ENCODE measurements at places on chromosomes 1 and 21.

DNA sequence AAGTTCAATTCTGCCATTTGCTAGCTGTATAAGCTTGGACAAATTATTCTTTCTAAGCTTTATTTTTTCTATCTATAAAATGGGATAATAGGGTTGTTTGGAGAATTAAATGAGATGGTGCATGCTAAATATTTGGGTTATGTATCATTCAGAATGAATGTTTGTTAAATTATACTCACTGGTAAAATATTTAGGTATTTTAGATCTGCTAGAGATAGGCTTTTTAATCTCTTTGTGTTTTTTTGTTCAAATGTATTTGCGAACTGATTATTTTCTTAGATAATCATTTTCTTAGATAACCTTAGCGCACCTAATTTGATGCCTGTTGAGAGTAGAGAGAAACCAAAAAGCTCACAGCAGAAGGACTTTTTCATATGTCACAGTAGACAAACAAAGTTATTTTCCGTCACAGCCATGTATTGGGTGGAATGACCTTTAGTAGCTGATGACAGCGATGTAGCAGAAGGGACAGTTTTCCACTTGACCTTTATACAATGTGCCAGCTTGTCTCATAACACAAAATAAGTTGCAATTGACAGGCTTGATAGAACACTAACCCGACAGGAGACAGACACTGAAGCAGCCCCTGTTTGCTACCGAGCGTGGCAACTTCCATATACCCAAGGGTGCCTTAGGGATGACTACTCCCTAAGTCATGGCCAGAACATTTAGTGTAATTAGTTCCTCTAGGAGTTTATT is 93.0 kb downstream of the DISC1 start:
- DNase-seq = no peak

- DNase-seq = no peak
Measured at GRCh38 chr1:201108614-201109013, 3.6 kb downstream of the CACNA1S start.

- no peak for DNase-seq
Measured at GRCh38 chr1:98870959-98871903, 133.4 kb downstream of the PLPPR5 start.

DNA sequence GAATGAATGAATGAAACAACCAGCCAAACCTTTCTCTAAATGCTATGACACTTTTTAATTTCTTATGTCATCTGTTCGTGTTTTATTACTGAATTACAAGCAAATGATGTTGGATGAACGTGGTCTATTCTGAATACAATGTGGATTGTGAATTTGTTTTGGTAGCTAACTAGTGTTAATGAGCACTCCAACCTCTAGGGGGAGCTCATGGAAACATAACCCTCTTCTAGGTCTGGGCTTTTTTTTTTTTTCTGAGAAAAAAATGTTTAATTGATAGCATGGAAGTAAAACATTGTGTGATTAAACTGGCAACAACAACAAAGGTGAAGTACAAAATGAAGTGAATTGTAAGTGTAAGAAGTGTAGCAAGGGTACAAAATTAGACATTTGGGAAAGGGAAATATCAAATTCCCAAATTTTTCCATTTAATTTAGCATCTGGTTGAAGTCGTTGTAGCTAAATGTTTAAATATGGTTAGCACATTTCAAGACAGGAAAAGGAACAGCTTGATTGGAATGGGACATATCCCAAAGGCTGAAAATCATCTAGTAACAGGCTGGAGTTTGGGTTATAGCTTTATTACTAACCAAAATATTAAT is 42.6 kb upstream of the PTGS2 start:
- no peak for DNase-seq

DNA sequence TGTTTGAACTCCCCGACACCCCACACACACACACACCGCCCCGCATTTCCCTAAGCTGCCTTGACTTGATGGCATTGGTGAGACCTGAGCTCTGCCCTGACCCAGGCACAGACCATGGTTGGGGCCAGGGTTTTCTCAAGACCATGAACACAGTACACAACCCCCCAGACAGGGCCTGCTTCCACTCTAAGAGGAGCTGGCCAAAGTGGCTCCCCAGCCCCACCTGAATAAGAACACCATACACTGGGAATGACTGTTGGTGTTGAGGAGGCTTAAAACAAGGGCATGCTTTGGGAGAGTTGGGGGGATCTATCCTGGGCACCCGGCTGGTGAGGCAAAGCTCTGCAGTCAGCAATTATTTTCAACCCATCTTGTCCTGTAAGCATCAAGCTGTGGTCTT is 77.6 kb upstream of the SYT6 start:
- no peak for DNase-seq

GRCh38 chr1:175804561-175804960 is 61.2 kb upstream of the TNR start:
- DNase-seq = no peak
